ENCODE measurements at places on chromosomes 16 and 17.

GRCh38 chr16:55480228-55480655 lies 1.2 kb downstream of the MMP2 start:
- DNase-seq = no peak

DNA sequence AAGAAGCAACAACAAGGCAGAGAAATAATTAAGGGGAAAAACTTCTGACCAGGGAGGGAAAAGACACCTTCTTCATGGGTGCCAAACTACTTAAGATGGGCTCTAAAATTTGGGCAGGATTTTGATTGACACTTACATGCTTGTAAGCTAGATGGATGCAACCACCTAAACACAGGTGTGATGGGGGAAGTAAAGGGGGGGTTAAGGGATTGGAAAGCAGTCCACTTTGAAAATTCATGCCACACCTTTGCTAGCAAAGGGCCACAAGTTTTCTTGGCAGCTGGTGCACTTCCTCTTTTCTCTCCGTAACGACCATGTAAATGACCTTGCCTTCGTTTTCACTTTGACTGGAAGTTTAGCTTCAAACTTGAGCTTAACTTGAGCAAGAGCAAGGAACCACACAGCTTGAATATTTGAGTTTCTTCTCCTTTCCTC lies 14.3 kb upstream of the PRKAR1A start:
- no peak for DNase-seq

- DNase-seq = no peak
Observed at GRCh38 chr17:17572010-17572785, 19.3 kb downstream of the PEMT start.

DNA sequence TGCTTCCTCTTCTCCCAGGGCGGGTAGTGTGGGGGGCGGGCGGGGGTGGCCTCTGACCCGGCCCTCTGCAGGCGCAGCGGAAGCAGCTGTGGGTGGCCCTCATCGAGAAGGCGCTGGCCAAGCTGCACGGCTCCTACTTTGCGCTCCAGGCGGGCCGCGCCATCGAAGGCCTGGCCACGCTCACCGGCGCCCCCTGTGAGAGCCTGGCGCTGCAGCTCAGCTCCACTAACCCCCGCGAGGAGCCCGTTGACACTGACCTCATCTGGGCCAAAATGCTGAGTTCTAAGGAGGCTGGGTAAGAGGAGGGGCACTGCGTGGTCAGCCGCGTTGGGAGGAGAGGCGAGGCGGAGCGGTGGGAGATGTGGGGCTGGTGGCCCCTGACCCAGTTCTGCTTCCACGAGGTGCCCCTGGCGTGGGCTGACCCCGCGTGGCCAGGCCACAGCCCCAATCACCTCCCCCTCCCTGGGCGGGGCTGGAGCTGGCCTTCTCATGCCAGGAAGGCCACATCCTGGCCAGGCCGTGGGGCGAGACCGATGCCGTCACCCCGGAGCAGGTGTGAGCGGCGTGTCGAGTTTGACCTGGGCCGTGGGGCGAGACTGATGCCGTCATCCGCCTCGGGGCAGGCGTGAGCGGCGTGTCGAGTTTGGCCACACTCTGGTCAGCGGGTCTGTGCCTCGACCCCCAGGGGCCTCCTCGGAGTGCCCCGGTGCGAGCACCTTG lies 10.5 kb upstream of the PRR35 start:
- DNase-seq = no peak

DNA sequence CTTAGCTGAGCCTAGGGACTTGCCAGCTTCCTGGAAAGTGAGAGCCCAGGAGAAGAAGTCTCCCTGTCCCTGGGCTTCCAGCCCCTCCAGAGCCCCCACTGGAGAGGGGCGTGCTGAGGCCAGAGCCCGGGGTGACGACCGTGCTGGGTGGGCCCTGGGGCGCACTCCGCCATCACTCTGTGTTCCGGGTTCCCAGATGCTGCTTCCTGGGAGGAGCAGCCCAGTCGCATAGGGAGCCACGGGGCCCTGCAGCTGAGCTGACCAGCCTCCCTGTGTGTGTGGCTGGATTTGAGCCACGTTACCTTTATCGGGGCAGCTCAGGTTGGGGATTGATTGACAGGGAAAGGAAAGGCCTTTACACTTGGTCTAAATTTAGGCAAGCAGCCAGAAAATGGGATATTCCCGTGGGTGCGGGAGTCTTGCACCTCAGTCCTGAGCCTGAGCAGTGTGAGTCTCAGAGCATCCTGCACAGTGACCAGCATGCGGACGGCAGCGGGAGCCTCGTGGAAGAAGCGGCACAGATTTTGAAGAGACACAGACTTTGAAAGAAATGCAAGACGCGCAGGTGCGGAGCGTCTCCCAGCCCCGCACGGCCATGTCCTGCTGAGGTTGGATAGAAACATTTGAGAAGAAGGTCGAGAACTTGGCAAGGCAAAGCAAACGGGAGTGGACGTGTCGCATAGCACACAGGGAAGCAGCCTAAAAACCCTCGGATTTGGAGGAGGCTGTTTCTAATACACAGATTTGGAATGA lies 51.3 kb upstream of the ZNF750 start:
- no peak for DNase-seq

GRCh38 chr16:80203821-80204220 lies 337.0 kb upstream of the DYNLRB2 start:
- DNase-seq = no peak

GRCh38 chr17:83100220-83100852 lies 20.9 kb downstream of the METRNL start:
- DNase-seq = no peak

GRCh38 chr17:76000016-76000754 lies 470 bp upstream of the CDK3 start:
- peak; percentile 51 for DNase-seq
